ENCODE measurements at places on chromosomes 2 and 18.

DNA sequence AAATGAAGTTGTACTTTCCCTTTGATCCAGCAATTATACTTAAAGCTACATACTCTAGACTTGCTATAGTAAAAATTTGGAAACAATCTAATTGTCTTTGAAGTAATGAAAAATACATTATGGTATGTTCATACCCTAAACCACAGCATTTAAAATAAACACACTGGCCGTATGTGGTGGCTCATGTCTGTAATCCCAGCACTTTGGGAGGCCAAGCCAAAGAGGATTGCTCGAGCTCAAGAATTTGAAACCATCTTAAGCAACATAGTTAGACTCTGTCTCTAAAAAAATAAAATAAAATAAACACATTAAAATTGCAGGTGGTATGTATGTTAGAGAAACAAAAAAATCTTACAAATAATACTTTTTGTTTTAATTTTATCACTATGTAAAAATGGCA lies 208.1 kb upstream of the KLHL14 start:
- no peak for DNase-seq

GRCh38 chr2:30336978-30337841 lies 105.9 kb downstream of the LBH start:
- no peak for DNase-seq

DNA sequence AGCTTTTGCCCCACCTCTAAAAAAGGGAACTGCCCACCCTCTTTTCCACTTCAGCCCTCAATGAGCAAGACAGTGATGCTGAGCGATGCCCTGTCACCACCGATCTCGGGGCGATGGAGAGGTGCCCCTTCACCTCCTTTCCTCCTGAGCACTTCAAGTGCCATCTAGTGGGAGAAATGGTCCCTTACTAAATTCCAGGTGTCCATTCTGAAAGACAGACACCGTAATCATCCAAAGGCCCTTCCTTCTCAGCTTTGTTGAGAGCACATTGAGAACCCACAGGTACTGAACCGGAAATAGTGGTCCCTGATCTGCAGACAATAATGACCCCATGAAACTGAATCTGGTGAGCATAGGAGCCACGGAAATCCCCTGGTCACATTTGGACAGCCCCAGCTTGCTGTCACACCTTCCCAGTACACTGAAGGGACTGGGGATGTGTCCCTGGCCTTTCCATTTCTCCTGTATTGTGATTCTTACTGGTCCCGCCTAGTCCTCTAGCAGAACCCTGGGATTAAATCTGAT lies 38.5 kb downstream of the KCTD18 start:
- DNase-seq, result peak; percentile 23

DNA sequence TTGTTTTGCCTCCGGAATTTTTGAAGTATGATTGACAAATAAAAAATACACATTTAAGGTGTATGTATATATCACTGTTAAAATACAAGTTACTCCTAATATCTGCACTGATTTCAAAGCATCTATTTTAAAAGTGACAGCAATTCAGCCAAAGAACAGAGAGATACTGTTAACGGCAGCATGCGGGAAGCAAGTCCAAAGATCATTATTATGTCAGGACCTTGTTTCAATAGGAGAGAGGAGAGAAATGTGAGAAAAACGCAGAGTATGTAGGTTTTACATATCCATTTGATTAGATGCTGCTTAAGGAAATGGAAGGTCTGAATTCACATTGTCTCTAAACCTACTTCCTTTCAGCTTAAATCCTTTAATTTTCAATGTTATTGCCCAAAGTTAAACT lies 545.5 kb upstream of the SLC8A1 start:
- DNase-seq, result no peak

DNA sequence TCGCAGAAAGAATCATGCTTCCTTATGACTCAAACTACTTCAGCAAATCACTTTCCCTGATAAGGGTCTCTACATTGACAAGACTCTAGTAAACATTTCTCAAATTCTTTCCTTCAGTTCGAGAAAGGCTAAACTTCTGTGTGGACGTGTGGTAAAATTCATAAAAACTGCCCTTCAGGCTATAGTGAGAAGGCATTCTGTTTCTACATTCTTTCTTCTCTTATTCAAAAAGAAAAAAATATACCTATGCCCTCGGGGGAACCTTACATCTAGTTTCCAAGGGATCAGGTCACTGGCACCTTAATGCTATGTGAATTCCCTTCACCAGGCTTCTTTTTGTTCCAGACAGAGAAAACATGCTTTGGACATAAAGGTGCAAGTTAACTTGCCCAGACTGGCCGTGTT lies 4.9 kb downstream of the VIT start:
- no peak for DNase-seq

DNA sequence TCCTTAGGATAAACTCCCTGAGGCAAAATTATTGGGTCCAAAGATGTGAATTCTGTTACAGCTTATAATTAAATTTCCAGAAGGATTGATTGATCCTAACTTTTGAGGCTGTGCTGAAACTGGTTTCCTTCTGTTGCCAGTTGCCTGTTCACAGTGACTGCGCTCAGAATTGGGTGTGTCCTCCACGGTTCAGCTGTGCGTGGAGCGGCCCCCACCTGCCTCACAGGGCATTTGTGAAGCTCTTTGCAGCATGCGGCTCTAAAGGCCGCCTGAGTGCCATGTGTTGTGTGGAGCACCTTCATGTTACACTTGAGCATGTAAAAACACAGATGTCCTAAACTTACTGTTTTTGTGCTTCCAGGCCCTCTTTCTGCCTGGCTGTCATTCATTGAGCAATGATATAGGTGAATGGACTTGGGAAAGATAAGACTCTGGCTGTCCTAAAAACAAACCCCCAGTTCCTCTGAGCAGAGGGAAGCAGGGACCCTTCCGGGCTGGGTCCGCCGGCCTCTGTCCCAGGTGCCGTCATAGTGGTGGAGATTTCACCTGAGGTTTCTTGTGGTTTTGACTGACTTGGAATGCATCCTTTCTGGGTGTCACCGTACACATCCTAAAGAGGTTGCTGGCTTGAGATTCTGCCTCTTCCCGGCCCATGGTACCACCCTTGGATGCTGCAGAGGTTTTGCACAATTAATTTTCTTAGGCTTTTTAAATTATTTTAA lies 173.6 kb downstream of the LDLRAD4 start:
- DNase-seq, result no peak

DNA sequence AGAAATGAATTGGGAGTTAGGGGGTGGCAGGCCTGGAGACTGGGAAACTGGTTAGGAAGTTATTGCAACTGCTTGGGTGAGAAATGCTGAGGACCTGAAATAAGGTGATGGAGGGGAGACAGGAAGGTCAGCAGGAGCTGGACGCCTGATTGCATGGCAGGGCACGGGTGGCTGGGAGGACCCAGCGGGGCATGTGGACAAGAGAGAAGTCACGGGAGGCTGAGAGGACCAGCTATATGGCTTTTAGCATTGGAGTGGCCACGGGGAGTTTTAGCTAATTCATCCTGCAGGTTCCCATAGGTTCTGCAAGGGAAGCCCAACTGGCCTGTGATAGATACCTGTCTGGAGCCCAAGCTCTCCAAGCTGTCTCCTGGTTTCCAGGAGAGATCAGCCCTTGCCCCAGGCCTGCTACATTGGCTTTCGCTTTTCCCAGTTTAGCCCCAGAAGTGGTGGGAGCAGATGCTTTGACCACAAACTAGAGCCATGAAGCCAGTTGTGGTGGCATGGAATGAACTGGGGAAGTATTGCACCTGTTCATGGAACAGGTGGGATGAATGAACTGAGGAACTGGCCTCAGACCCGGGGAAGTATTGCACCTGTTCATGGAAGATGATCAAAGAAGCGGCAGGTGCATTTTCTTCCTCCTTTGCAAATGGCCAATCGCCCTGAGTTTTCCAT lies 93.6 kb upstream of the TAF1B start:
- no peak for DNase-seq

- no peak for DNase-seq
Measured at GRCh38 chr2:160376576-160376975, 117.0 kb downstream of the RBMS1 start.

DNA sequence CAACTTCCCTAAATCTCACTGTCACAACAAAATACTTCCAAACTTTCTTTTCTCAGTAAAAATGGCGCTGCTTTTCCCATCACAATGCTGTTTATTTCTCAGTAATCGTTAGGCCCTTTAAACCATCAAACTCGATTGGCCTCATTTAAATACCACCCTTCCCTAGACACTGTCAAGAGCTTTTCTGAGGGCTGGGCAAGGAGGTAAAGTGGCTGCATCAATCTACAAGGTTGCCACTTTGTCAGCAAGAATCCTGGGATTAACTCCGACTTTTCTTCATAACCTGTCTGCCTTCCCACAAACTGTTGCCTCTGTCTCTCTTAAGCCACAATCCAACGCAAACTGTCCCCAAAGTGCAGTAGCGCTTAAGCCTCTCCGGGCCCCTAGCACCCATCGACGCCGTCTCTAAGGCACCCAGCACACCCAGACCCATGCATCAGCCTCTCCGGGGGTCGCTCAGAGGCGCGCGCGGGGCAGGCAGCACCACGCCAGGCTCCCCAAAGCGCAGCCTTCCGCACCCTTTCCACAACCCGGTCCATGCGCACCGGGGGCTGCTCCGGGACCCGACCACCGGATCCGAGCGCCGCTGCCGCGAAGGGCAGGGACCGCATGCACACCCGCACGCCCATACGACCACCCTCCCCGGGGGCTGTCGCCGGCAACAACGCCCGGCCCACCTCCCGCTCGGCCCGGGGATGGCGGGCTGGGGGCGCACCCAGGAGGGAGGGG lies 683 bp downstream of the MBOAT2 start:
- peak; percentile 15 for DNase-seq

GRCh38 chr2:192390401-192390800 lies 195.7 kb upstream of the TMEFF2 start:
- no peak for DNase-seq

GRCh38 chr2:127080226-127080937 lies 26.6 kb downstream of the BIN1 start:
- no peak for DNase-seq

DNA sequence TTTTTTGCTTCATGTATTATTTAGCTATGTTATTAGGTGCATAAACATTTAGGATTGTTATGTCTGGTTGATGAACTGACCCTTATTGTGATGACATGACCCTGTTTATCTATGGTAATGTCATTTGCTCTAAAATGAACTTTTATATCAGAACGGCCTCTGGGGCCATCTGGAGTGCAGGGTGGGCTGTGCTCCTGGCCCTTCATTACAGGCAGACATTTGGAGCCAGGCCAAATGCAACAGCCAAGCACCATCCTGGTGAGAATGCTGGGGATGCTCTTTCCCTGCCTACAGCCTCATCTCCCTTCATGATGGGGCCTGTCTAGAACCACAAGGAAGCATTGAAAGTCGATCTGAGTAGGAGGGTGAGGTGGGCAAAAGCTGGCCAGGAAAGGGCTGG lies 38.0 kb downstream of the HJURP start:
- no peak for DNase-seq

DNA sequence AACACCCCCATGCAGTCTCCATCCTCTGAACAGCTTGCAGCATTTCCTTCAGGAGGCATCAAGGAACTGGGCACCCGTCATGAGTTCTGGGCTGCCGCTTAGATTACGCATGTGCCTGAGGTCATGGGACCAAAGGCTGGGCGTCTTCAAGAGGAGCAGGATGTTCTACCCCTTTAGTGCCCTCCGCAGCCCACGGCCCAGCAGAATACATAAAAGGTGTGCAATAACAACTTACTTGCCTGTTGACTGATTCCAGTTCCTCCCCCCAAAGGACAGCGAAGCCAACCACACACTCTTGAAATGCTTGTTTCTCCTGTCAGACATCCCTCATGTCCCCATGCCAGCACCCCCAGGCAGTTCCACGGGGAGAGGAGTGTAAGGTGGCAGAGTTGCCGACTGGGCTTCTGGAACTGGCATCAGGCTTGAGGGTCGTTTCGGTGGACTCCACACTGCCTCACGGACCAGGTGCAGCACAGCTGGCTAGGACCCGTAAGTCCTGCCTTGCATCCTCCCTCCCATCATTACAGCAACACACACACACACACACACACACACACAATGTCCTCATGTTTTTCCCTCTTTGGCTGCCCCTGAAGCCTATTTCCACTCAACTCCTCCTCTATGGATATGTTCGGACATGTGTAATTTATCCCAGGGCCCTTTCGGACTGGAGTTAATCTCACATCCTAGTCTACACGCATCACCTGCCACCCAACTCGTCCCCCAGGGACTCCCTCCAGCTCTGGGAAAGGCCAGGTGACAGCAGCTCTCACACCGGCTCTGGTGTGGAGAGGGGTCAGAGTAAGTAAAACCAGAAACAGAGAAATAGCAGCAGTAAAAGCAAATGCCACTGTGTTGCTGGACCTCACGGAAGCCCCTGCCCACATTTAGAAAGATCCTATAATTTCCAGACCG lies 200.7 kb downstream of the BCL11A start:
- DNase-seq, result no peak

GRCh38 chr2:32825291-32825712 lies 121.5 kb upstream of the LTBP1 start:
- DNase-seq, result no peak

GRCh38 chr2:219684721-219685689 lies 57.6 kb downstream of the SLC4A3 start:
- no peak for DNase-seq

- no peak for DNase-seq
Measured at GRCh38 chr2:240522406-240522805, 35.4 kb downstream of the ANKMY1 start.

GRCh38 chr2:29455200-29455860 lies 340.1 kb downstream of the CLIP4 start:
- DNase-seq, result no peak

DNA sequence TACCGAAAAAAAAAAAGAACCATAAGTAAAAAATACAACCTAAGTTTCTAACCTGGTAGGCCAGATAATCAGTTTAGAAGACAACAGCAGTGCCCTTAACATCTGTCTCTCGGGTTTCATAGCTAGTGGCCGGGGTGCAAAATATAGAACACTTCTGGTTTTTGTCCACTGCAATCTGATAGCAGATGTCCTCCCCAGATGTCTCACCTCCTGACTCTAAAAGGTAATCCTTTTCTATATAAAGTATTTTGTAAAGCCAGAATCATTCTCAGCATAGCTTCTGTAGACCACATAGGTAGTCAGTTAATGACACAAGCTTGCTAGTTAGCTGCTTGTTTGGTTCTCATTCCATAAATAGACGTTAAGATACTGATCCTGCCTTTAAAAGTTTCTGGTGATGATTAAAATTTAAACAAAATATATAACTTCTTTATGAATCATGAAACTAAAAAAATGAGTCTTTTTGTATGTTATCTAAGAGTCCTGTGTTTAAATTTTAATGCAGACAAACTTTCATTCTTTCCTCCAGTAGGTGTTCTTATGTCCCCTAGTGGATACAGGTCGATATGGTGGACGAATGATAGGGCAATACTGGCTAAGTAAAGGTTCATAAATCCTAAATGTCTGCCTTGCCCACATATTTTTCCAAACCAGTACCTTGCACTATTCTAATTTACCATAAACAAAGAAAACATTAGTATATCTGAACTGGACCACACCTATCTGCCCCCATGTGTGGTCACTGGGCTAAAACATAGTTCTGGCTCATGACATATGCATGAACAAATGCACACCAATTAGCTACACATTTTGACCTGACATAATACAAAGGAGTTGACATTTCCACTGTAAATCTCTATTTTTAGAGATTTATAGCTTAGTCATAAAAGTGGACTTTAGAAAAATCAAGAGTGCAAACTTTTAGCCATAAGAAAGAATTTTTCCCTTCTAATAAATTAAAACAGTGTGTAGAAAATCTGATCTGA lies 171.0 kb downstream of the SRBD1 start:
- peak; percentile 15 for DNase-seq
